Body of pancreas (tissue), 4 donors: ENCODE measurements at places on chromosomes 2 and 18.

- DNase-seq: peak; percentile 51
Observed at GRCh38 chr2:189581354-189582139, 961 bp upstream of the SLC40A1 start.

DNA sequence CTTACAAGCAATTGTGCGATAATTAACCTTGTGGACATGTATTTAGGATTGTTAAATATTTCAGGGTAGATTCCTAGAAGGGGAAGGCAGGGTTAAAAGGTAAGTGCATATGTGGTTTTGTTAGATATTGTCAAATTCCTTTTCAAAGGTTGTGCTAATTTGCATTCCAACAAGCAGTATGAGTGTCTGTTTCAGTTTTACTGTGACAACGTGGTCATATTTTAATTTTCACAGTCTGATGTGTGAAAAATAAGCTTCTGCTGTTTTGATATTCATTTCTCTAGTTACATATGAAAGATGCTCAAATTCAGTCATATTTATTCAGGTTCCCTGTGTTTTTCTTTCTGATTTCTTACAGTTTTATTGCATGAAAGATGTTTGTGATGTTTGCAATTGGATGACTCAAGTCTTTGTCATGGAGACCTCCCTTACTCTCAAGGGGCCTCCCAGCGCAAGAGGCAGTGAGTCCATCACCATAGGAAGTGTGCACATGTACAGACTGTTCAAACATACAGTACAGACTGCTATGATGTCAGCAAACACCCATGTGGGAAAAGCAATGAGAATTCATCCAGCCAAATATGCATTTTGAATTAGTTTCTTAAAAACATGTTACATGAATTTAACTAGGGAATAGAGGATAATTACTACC is 310.8 kb downstream of the GALR1 start:
- no peak for DNase-seq

- DNase-seq: peak; percentile 88
Observed at GRCh38 chr2:209956271-209956670, 46.2 kb upstream of the RPE start.

GRCh38 chr18:21714474-21714873 is 9.9 kb upstream of the ABHD3 start:
- no peak for DNase-seq

DNA sequence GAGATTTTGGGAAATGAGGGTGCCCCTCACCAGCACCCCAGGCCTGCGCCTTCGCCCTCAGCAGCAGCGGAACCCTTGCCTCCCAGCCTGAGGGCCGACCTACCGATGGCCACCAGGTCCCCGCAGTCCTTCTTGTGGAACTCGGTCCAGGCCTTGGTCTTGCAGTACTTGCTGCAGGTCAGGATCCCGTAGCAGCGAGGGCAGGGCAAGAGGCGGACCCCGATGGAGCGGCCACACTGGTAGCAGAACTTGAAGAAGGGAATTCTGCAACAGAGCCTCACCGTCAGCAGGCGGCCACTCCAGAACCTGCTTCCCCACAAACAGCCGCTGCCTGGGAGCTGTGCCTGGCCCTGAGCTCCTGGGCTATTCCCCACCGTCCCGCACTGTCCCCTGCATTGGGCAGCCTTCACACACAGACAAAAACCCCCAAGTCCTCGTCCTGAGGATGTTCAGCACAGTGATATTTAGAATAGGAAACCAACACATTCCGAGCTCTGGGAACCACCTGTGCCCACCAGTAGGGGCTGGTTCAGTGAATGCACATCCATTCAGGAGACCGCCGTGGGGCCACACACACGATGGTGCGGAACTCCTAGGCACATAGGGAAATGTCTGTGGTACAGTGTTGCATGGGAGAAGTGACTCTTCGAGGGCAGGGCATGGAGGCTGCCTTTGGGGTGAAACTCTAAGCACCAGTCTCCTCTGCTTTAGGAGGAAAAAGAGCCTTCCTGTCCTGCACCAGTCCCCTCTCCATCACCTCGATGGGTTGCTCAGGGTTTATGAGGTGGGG is 45.6 kb downstream of the GPC1 start:
- no peak for DNase-seq

- no peak for DNase-seq
Observed at GRCh38 chr18:2212598-2213205, 358.6 kb downstream of the METTL4 start.

DNA sequence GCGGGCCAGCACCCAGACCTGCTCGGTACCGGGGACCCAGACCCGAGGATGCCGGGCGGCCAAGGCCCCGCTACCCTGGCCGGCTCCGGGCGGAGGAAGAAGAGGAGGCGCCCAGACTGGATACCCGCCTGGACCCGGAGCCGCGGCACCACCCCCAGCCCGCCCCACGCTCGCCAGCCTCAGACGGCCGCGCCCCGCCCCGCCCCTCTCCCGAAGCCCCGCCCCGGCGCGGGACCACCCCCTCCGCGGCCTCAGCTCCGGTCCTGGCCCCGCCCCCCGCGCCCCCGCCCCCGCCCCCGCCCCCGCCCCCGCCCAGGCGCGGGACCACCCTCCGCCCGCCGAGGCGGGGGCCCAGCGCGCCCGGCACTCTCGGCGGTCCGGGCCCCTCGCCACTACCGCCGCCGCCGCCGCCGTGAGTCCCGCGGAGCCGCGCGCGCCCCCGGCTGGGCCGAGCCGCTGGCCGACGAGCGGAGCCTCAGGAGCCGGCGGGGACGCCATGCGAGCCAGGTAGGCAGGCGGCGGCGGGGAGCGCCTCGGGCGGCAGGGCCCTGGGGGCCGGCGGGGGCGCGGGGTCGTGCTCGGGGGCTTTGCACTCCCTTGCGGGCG is at the start of gene SH3BP4:
SH3BP4 (plus strand) TSS at position 354 of the 606 bp plus-strand sequence. CDS start 82,986 bp downstream, outside the sequence.
- peak; percentile 90 for DNase-seq

- DNase-seq: no peak
Observed at GRCh38 chr2:235140801-235141081, 188.9 kb downstream of the SH3BP4 start.

DNA sequence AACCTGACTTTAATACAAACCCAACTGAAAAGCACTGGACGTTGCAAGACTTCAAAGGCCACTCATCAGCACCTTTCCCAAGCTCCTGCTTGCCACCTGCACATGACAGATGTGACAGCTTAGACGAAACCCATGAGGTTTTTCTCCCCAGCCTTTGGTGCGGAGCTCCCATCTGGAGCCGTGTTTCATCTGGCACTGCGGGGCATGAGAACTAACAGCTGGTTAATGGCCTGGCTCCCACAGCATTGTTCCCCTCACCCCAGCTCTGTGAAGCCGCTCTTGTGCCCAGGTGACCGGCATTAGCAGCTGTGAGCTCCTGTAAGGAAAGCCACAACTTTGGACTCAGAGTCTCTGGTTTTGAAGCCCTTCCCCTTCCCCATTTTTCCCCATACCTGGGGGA is 50.9 kb downstream of the GALR1 start:
- DNase-seq: peak; percentile 81

DNA sequence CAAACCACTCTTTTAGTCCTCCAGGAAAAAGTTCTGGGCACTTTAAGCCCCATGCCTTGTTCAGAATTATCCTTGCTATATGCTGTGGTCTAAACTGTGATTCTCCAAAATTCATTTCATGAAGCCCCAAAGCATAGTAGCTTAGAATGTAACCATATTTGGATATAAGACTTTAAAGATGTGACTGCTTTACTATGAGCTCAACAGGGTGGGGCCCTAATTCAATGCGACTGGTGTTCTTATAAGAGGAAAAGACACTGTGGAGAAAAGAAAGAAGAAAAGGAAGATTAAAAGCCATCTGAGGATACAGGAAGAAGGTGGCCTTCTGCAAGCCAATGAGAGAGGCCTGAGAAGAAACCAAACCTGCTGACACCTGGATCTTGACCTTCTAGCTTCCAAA is 174.8 kb downstream of the GALNT13 start:
- no peak for DNase-seq

DNA sequence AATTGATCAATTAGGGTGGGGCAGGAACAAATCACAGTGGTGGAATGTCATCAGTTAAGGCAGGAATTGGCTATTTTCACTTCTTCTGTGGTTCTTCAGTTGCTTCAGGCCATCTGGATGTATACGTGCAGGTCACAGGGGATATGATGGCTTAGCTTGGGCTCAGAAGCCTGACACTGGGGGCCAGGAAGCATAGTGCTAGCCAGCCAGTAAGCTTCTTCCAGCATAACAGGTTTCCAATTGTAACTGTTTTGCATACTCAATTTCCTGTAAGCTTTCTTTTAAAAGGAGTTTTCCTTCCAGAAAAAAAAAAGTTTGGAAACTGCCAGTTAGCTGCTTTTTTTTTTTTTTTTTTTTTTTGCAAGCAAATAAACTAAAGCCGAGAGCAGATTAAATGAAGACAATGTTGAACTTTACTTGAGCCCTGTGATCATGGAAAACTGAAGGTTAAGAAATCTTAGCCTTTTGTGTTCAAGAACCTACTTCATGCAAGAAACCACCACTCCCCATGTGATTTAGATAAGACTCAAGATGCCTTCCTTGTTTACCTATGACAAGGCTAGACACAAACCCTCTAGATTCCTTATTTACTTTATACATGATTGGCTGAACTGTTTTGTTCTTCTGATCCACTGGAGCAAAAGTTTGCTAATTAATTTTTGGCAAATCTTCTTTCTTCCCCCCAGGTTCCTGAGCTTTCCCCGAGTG is 126.9 kb upstream of the LINC00305 start:
- DNase-seq: no peak

- peak; percentile 56 for DNase-seq
Observed at GRCh38 chr2:233413559-233414272, 59.4 kb downstream of the DGKD start.

DNA sequence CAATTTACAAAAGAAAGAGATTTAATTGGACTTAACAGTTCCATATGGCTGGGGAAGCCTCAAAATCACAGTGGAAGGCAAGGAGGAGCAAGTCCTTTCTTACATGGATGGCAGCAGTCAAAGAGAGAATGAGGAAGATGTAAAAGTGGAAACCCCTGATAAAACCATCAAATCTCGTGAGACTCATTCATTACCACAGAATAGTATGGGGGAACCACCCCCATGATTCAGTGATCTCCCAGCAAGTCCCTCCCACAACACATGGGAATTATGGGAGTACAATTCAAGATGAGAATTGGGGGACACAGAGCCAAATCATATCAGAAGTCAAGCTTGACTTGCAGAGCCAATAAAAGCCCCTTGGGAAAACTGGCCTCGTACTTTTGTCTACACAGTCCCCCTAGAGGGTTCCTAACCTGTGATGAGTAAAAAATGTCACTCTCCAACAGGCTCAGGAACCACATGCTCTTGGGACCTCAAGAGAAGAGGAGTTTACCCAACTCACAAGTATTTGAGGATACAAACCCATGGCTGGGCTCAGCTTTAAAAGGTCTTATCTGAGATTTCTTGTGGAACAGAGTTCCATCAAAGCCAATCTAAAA is 11.2 kb upstream of the INPP4A start:
- no peak for DNase-seq
